Muscle of arm (tissue), 14 donors: ENCODE measurements at places on chromosomes 2 and 18.

DNA sequence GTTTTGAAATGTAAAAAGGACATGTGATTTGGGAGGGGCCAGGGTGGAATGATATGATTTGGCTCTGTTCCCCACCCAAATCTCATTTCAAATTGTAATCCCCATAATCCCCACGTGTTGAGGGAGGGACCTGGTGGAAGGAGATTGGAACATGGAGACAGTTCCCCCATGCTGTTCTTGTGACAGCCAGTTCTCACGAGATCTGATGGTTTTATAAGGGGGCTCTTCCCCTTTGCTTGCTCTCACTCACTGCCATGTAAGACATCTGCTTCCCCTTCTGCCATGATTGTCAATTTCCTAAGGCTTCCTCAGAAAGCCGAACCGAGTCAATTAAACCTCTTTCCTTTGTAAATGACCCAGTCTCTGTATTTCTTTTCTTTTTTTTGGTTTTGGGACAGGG, 39.2 kb downstream of the FECH start:
- no peak for DNase-seq

DNA sequence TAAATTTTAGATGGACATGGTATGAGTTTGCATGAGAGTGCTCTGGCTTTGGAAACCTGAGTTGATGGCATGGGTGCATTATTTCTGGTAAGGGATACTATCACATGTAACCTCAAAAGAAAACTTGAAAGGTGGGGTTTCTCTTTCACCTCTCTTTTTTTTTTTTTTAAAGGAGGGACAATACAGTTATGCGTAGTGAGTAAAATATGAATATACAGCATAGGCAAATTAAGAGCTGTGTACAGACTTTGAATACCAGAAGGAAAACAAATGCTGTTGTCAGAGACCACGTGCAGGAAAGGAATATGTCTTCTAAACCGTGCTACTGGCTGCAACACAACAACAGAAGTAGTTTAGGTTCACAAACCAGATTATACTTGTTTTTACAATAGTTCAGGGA, 82.1 kb downstream of the MAP4K4 start:
- no peak for DNase-seq

GRCh38 chr18:79527656-79528315, 132.1 kb downstream of the NFATC1 start:
- DNase-seq, result no peak

GRCh38 chr2:44172576-44172975, 3.9 kb downstream of the PPM1B start:
- no peak for DNase-seq

GRCh38 chr2:48991415-48992131, 162.7 kb downstream of the FSHR start:
- no peak for DNase-seq

GRCh38 chr2:88481691-88482336, 29.3 kb upstream of the FOXI3 start:
- DNase-seq, result no peak

- no peak for DNase-seq
Measured at GRCh38 chr2:232831496-232831895, 38.6 kb upstream of the SNORC start.

GRCh38 chr2:205612636-205613035, 69.7 kb upstream of the NRP2 start:
- no peak for DNase-seq

GRCh38 chr18:5294457-5295230, 882 bp downstream of the ZBTB14 start:
- DNase-seq, result peak; percentile 66

DNA sequence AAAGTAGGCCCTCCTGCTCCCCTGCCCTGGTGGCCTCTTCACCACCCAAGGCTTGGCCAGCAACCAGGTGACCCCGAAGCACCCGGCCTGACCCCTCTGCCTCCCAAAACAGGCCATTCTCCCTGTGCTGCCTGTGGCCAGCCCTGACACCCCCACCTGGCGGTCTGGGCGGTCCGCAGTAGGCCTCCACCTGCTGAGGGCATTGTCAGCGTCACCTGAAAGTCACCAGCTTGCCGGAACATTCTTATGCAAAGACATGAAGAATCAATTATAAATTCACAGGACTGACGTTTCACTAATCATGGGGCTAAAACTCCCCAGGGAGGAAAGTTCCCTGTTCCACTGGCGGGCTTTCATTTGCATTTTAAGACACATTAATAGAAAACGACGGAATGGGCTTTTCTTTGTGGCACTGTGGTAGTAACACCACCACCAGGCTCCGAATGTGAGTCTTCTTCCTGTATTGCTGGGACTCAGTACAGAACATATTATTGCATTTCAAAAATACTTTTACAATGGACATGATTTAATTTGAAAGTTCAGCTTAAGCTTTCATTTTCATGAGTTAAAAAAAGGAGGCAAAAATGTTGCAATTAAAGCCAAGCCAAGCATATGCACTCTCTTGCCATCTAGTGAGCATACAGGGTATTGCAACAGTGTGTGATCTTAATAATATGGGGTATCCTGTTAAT, 57.4 kb downstream of the ADI1 start:
- peak; percentile 60 for DNase-seq

DNA sequence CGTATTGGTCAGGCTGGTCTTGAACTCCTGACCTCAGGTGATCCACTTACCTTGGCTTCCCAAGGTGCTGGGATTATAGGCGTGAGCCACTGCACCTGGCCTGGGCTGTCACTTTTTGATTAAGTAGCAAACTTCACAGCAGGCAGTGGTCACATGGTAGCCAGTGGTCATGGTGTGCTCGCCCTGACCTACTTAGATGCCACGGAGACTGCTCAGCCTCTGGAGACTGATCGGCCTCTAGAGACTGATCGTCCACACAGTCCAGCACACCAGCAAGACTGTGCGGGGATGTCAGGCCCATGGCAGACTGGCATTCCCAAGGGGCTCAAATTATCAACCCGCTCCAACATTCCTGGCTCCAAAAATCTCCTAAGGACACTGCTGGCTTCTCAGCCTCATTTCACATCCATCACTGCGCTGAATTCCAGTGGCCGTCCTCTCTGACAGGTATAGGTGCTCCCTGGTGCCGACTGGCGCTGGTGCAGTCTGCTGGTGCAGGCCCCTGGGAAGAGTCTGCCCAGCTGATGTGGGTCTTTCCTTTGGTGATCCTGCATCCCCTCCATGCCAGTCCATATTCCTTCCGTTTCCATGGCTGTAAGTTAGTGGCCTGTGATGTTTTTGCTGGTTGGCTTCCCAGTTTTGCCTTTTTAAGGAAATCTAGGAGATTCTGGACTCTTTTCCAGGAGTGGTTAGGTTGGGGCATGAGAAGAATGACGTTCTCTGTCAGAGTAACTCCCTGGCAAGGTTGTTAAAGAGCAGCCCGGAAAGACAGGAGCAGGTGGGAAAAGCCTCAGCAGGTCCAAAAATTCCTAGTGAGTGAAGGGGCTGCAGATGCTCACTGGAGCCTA, 374.5 kb upstream of the HS6ST1 start:
- no peak for DNase-seq

DNA sequence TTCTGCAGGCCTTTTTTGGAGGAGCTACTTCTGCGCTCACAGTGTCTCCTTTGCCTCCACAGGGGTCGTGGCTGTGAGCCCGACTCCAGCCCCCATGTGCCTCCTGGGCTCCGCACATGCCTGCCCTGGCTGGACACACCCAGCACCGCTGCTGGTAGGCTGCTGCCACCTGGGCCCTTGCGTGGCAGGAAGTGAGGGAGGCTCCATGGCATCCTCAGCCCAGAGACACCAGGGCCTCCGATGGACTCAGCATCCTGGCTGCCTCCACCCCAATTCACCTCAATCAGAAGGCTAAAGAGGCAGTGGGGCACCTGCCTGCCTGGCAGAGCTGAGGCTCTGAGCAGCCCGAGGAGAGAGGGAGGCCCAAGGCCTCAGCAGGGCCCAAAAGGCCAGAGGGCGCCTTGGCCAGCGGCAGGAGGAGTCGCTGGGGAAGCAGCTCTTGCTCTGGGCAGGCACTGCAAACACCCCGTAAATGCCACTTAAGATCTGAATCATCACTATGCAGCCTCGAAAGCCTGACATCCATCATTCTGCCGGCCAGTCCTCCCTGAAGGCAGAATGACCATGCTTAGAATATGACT, 68.3 kb upstream of the OTOS start:
- DNase-seq, result no peak

DNA sequence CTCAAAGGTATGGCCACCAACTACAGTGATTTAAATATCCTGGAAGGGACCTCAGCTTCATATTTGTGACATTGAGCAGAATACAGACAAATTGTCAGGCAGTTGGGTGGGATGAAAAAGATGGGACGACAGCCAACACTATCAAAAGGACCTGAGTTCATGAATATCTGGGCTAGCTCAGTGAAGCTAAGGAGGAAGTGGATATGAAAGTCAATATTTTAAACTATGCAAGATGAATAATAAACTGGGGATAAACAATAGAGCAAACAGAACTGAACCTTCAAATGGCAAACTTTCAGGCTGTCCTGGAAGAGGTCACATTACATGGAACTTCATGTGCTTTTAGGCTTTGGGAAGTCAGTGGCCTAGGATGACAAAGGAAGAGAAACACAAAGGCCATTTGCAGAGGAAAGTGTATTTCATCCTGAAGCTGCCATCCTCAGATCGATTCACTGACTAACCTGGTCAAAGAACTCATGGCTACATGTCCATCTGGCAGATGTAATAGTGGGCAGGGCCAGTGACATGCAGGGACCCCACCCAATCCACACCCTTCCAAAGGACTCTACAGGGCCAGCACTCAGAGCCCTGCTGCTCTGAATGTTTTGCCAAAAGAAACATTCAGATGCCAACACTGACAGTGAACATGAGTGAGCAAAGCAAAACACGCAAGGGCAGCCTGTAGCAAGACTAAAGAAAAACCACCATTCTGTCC, 175.7 kb downstream of the ETAA1 start:
- no peak for DNase-seq

- no peak for DNase-seq
Measured at GRCh38 chr2:169143998-169144397, 74.6 kb downstream of the DHRS9 start.

DNA sequence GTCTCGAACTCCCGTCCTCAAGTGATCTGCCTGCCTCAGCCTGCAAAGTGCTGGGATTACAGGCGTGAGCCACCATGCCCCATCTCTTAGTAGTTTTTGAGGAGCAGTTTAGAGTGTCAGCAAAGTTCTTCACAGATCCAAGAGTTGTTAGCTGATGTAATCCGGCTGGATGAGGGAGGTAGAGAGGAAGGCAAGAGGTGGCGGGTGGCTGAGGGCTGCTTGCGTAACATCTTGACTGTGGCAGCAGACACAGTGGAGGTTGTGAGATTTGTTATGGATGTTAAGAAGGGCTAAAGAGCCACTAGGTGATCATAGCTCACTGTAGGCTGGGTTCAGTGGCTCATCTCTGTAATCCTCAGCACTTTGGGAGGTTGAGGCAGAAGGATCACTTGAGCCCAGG, 19.5 kb upstream of the FAM136A start:
- no peak for DNase-seq

DNA sequence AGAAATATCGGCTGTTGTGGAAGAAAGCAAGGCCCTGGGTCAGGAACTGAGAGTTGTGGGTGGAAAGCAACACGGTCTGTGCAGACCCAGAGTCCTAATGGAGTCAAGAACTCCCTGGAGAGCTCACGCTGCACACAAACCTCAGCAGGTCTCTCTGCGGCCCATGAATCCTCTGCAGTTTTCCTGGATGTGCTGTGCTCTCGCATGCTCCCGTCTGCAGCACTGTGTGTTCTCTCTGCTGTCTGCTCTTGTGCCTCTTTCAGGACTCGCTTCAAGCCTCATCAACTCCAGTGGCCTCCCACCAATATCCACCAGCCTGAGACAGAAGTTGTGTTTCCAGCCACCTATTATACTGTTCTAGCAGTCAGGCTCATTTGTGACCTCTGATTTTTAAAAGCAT, 24.3 kb downstream of the RNU4ATAC start:
- no peak for DNase-seq

DNA sequence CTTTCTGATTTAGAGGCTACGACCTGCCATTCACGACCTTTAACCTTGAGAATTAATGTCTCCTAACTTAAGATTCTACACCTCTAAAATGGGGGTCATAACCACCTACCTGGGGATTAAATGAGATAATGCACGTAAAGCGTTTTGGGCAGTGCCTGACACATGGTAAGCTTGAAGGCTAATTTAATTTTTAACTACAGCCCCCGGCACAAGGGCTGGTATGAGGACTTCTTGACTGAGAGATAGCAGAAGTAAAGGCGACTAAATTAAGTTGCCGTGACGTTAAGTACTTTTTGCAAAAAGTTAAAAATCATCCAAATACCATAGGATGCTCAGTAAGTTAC, 549 bp downstream of the MRPL35 start:
- DNase-seq, result no peak

GRCh38 chr2:107932488-107932887, 53.8 kb upstream of the SLC5A7 start:
- peak; percentile 79 for DNase-seq

DNA sequence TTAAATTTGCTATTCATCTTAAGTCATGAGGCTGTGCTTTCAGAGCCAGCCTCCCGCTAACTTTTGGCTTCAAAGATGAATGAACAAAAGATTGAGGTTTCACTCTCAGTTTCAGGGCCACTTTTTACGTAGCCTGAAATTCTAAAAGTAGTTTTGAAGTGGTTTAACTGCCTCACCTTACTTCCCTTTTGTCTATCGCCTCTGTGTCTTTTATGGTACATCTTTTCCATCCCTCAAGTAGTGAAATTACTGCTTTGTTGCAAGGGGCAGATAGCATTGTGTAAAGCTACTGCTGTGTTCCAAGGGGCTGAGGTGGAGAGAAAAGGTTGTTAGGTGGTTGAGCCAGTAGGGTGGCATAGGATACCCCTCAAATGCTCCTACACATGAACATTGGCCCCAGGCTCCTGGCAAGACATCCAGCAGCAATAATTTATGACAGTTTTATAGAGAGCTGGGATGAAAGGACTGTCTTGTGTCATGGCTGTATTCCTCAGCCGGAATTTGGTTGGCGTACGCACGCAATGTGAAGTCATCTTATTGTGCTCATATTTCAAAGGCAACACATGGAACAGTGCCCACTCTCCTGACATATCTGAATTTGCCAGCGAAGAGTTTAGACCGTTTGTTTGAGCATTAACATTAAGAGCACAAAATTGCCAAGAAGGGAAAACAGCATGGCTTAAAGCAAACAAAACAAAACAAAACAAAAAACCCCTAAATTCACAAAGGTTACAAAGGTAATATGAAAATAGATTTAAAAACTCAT, 32.2 kb downstream of the QPCT start:
- peak; percentile 86 for DNase-seq

GRCh38 chr18:24271381-24272228, 126.0 kb downstream of the OSBPL1A start:
- DNase-seq, result peak; percentile 75
